ENCODE measurements at places on chromosomes 5 and 9. TPM values are rescaled to one million over a fixed set of nuclear protein-coding genes. Genes with fewer than 3 reads are reported as not detected.

- no peaks in the 10 kb centered on the region for H3K27me3 ChIP-seq
- H3K36me3 ChIP-seq, result no peaks in the 10 kb centered on the region
- no peak overlapping the region for H3K27ac ChIP-seq
- no peak for DNase-seq
Measured at GRCh38 chr9:112360047-112360804, 19.7 kb upstream of the HSDL2 start.

GRCh38 chr5:158943057-158943456 is 156.7 kb downstream of the EBF1 start:
- no peak overlapping the region for H3K4me3 ChIP-seq
- H3K27me3 ChIP-seq, result no peaks in the 10 kb centered on the region
- no peaks in the 10 kb centered on the region for H3K36me3 ChIP-seq
- no peak for DNase-seq
- peaks cover 31% of the 10 kb centered on the region for H3K4me1 ChIP-seq
- H3K27ac ChIP-seq, result no peak overlapping the region

DNA sequence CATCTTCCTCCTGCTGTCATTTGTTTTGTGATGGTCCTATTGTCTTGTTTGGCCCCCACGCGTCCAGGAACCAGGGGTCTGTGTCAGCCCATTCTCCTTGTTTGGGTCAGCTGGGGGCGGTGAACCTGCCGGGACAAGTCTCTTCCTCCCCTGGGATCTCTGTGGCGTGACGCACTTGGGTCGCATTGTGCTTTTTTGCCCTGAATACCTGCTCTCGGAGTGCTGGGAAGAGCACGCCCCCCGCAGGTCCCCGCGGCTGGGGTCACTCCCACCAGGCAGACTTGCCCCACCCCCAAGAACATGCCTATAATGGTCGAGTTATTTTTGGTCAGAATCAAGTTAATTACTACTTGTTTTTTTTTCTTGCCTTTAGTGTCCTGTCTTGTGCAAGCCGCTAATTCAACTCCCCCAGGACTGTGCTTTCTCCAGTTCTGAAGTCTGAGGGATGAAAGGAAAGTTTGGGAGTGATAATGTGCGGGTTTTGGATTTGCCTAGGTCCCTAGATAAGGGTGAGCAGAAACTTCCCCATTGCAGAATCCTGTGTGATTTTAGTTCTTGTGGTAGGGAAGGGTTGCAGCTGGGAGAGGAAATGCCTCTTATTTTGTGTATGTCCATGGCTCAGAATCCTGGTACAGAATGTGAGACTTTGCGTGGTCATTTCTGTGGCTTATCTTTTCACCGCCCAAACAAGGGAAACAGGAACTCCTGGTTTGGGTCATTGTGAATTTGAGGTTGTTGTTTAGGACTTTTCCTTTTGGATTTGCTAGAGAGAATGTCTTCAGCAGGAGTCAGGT is 789 bp downstream of the ACER2 start:
- H3K4me3 ChIP-seq, result peak overlapping the region; percentile 95
- no peaks in the 10 kb centered on the region for H3K36me3 ChIP-seq
- no peak for DNase-seq
- peaks cover 17% of the 10 kb centered on the region for H3K4me1 ChIP-seq
- peak overlapping the region; percentile 87 for H3K27ac ChIP-seq

GRCh38 chr9:121557581-121558447 is 58.2 kb upstream of the GGTA1 start:
- H3K27ac ChIP-seq, result peak overlapping the region; percentile 50
- peaks cover 17% of the 10 kb centered on the region for H3K4me1 ChIP-seq
- no peak for DNase-seq
- H3K27me3 ChIP-seq, result no peaks in the 10 kb centered on the region
- H3K36me3 ChIP-seq, result no peaks in the 10 kb centered on the region

ARL14EPL gene
- not detected for total RNA-seq

- H3K36me3 ChIP-seq, result no peaks in the 10 kb centered on the region
- no peak overlapping the region for H3K27ac ChIP-seq
- no peak for DNase-seq
Measured at GRCh38 chr5:112113565-112113964, 305.5 kb downstream of the EPB41L4A start.

Measured in neural crest cell (in vitro differentiated cells).